ENCODE measurements at places on chromosomes 5 and 9.

DNA sequence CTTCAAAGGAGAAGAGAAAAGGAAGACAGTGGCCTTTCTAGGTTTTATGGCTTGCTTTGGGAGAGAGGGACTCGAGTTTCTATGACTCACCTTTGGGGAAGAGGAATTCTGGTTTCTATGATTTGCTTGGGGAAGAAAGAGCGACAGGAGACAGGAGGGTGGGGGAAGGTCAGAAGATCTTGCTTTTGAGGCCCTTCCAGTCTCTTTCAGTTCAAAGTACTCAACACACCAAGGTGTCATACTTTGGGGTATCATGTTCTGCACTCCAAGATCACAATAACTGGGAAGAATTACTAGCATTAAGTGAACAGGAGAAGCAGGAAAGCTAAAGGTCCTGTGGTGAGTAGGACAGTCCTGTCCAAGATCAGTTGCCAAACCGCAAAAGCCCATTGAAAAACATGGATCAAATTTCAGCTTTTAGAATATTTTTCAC lies 324.5 kb downstream of the ARHGEF28 start:
- H3K27me3 ChIP-seq = peaks cover 5% of the 10 kb centered on the region
- no peaks in the 10 kb centered on the region for H3K4me1 ChIP-seq
- no peak for DNase-seq
- no peak overlapping the region for H3K4me3 ChIP-seq
- H3K36me3 ChIP-seq = no peaks in the 10 kb centered on the region

DNA sequence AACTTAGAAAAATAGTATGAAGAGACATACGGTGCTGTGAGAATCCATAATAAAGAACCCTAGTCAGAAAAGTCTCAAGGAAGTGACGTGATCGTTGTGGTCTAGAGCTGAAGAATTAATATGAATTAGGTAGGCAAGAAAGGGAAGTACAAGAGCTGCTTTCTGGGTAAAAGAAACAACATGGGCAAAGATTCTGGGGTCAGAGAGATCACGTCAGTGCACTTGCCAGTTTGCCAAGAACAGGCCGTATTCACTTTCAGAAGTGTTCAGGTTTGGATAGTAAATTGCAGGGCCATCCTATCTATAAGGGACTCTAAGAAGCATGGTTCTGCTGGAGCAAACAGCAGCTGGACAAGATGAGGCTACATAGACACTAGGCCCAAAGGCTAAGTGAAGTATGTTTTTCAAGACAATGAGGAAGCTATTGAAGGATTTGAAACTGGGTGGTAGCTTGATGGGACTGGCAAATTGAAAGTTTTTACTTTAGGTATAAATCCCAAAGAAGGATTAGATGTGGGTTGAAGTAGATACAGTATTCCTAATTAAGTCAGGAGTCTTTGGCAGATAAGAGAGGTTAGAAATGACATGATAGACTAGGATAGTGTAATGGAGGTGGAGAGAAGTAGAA lies 4.8 kb upstream of the CHD1 start:
- no peak overlapping the region for H3K27ac ChIP-seq
- peaks cover 6% of the 10 kb centered on the region for H3K4me1 ChIP-seq
- no peak overlapping the region for H3K4me3 ChIP-seq

DNA sequence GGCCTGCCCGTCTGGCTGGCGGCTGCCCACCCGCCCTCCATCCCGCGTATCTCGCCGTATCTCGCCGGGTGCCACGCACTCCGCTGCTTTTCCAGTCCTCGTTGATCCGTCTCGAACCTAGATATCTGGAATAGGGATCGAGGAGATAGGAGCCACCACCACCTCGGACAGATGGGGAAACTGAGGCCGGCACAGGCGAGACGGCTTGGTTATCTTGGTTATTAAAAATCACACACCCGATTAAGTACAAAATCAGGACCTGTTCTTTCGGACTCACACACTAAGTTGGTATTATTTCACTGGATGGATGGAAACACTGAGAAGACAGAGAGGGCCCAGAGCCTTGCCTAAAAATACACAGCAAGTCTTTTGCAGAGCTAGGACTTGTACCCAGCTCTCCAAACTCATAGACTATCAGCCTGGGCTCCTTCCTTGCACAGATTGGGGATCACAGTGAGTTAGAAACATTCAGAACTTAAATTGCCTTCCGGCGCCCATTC lies 678 bp downstream of the SLC26A2 start:
- H3K4me3 ChIP-seq = peak overlapping the region; percentile 76
- peaks cover 21% of the 10 kb centered on the region for H3K4me1 ChIP-seq
- DNase-seq = peak; percentile 19
- H3K27me3 ChIP-seq = no peaks in the 10 kb centered on the region
- H3K36me3 ChIP-seq = no peaks in the 10 kb centered on the region

- DNase-seq = no peak
- no peaks in the 10 kb centered on the region for H3K36me3 ChIP-seq
- H3K4me3 ChIP-seq = no peak overlapping the region
- no peaks in the 10 kb centered on the region for H3K27me3 ChIP-seq
- H3K27ac ChIP-seq = no peak overlapping the region
Measured at GRCh38 chr5:38456657-38457399, 99.6 kb downstream of the LIFR start.

GRCh38 chr9:106619211-106619610 lies 243.8 kb upstream of the ZNF462 start:
- no peak for DNase-seq
- H3K4me3 ChIP-seq = no peak overlapping the region
- no peaks in the 10 kb centered on the region for H3K27me3 ChIP-seq
- no peaks in the 10 kb centered on the region for H3K4me1 ChIP-seq

- no peak for DNase-seq
- H3K4me1 ChIP-seq = no peaks in the 10 kb centered on the region
- H3K36me3 ChIP-seq = no peaks in the 10 kb centered on the region
Measured at GRCh38 chr5:155605920-155606319, 592.4 kb downstream of the KIF4B start.

GRCh38 chr9:1353291-1353690 lies 303.1 kb downstream of the DMRT2 start:
- H3K4me1 ChIP-seq = no peaks in the 10 kb centered on the region
- no peak for DNase-seq
- H3K36me3 ChIP-seq = no peaks in the 10 kb centered on the region
- no peak overlapping the region for H3K27ac ChIP-seq

GRCh38 chr5:8773046-8773615 lies 772.7 kb downstream of the SEMA5A start:
- H3K36me3 ChIP-seq = no peaks in the 10 kb centered on the region
- no peak for DNase-seq
- no peaks in the 10 kb centered on the region for H3K27me3 ChIP-seq
- no peak overlapping the region for H3K4me3 ChIP-seq
- H3K27ac ChIP-seq = no peak overlapping the region
- no peaks in the 10 kb centered on the region for H3K4me1 ChIP-seq

All from endothelial cell of umbilical vein (primary cell).